GM20000 (cell line): ENCODE measurements at places on chromosomes 4 and X.

DNA sequence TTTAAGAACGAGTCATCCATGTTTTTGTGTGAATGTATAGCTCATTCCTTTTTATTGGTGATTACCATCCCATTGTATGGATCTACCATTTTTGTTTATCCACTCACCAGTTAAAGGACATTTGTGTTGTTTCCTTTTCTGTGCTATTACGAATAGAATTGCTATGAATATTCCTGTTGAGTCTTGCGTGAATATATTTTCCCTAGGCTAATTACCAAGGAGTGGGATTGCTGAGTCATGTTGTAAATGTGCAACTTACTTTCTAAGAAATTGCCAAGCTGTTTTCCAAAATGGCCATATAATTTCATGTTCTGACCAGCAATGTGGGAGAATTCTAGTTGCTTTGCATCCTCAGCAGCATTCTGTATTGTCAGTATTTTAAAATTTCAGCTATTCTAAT lies 51.3 kb downstream of the YIPF6 start:
- no peak for DNase-seq

- peak; percentile 7 for DNase-seq
Measured at GRCh38 chrX:63784902-63785707, at the start of gene ARHGEF9. TSS of gene ARHGEF9 (minus strand) at chrX:63785214. CDS start at chrX:63785145, 69 bp downstream.

- DNase-seq: peak; percentile 32
Measured at GRCh38 chr4:120071192-120071795, 4.6 kb upstream of the MAD2L1 start.

GRCh38 chr4:47468706-47469365 lies 5.3 kb upstream of the COMMD8 start:
- no peak for DNase-seq

- no peak for DNase-seq
Measured at GRCh38 chrX:133475521-133475920, 60.2 kb upstream of the GPC4 start.

- no peak for DNase-seq
Measured at GRCh38 chrX:122421434-122422121, 762.5 kb upstream of the GRIA3 start.

GRCh38 chr4:169239221-169239905 lies 31.4 kb downstream of the SH3RF1 start:
- DNase-seq: no peak

DNA sequence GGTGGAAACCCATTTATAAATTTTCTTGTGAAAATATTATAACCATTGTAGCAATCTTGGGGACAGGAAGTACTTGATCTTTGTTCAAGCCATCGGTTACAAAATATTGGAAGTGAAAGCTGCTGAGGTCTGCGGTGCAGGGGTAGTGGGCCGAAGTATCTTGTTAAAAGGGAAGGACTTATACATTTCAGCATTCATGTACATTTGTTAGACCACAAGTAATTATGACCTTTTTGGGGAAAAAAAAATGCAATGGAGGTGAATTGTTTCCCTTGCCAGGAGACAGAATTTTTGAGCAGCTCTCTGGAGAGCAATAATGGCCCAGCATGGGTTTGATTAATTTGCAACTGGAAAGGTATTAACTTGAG lies 121.3 kb downstream of the EGF start:
- peak; percentile 51 for DNase-seq

DNA sequence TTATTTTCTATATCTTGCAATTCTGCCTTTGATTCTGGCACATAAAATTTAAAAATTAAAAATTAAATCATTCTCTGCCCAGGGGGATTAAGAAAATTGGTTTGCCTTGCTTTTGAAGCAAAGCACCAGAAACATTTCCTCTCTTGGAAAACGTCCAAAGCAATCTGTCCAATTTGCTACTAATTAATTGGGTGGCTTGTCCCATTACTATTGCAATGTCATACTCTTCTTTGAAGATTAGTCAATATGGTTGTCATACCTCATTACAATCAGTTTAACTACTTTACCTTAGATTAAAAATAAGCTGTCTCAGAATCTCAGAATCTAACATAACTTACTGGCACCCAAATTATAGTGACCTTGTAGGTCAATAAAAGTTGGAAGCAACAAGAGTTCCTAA lies 208.8 kb downstream of the TMA16 start:
- no peak for DNase-seq

DNA sequence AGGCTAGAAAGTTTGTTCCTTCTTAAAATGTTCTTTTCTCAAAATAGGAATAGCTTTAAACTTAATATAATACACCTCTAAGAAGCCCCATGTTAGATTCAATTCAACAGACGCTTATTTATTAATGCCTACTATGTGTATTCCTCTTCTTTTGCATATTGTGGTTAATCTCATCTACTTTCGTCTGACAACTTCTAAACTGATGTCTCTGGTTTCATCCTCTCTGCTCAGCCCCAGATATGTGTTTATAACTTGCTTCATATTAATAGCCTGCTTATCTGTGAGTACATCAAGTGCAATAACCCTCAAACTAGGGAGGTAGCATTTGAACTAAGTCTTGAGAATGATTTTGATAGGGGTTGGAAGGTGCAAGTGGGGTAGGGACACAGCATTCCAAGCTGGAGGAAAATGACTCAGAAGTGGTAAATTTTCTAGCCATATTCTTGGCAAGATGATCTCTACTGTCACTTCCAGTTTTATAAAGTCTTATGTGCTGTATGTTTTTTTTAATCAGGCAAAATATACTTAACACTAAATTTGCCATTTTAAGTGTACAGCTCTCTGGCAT lies 37.0 kb downstream of the STK26 start:
- no peak for DNase-seq

GRCh38 chrX:107856289-107856688 lies 30.6 kb downstream of the MID2 start:
- no peak for DNase-seq

DNA sequence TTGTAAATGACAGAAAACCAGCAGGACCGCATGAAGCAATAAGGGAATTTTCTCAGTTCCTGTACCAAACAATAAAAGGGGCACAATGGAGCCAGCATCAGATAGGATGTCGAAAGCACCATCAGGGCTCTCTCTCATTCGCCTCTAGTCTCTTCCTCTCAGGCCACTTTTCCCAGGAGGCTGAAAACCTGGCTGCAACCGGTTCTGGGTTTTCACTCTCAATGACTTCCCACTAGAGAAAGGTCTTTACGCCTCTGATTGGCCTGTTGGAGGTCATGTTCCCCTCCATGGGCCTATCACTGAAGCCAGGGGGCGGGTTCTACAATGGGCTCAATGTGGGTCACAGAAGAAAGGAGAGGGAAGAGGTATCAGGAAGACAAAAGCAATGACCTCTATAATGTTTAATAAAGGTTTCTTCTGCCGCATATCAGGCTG lies 29.3 kb downstream of the ZNF827 start:
- no peak for DNase-seq
